ENCODE measurements at places on chromosomes 2 and 18.

DNA sequence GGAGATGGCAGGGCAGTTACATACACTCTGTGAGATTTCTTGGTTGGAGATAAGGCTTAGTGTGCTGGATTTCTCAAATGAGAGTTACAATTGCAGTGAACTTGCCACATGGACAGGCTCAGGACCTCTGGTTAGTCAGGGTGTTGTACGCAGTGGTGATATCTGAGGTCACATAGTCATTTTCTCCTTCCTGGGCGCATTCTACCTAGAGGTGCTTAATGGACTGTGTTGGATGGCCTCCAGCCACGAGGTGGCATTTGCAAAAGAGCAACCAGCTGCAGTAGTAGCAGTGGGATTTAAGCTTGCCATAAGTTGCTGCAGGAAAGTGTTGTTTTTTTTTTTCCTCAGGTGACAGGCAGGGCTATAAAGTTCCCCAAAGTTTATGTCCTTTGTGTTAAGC is 173.8 kb upstream of the TMEM200C start:
- DNase-seq = no peak

GRCh38 chr2:19807866-19808265 is 93.9 kb downstream of the TTC32 start:
- no peak for DNase-seq

- DNase-seq = no peak
These were observed 49.0 kb downstream of the ZDBF2 start for GRCh38 chr2:206323486-206323885.

GRCh38 chr2:70930371-70931329 is 5.0 kb upstream of the ATP6V1B1 start:
- no peak for DNase-seq

DNA sequence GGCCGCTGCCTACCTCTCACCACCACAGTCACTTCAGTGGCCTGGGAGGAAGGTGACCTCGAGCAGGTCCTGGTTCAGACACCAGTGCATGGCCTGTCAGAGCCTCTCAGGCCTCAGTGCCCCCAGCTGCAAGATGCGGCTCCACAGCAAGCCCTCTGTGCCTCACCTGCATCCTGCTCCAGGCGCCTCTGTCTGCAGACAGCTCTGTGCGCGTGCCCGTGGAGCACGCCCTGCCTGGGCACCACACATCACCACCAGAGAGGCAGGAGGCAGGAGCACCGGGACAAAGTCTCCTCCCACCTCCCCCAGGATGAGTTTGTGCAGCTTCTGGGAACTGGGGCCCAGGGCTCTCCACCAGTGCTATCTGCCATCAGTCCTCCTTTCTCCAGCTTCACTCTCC is 98.7 kb downstream of the TFCP2L1 start:
- no peak for DNase-seq

DNA sequence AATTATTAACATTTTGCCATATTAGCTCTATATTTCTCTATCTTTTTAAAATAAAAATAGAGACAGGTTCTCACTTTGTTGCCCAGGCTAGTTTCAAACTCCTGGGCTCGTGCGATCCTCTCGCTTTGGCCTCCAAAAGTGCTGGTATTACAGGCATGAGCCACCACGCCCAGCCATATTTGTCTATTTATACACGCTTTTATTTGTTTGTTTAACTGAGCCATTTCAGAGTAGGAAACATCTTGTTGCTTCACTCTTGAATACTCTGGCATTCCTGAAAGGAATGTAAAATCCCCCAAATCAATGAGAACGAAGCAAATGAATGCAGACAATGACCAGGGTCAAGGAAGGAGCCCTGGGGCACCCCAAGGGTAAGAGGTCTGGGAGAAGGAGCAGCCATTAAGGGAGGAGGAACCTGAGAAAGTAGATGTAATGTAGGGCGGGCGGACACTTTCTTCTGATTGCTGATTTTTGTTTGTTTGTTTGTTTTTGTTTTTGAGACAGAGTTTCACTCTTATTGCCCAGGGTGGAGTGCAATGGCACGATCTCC is 31.7 kb upstream of the RAB1A start:
- DNase-seq = no peak

DNA sequence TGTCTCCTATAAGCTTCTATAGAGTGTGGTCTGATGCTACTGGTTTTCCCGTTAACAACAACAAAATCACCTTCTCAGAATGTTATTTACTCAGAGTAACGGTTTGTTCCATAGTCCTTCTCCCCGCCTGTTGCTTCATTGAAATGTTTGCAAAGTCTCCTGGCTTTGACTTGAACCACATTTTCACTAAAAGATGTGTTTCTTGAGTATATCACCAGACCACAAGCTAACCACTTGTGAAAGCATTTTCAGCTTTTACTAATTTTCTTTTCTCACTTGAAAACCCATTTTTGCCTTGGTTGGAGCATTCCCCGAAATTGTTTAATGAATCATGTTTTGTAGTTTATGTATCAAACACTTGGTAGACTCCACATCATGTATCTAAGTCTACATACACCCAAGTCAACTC is 121.2 kb downstream of the DPP4 start:
- no peak for DNase-seq
